ENCODE measurements at places on chromosomes 2 and 18.
A peak's percentile ranks its signal among the peaks of the same experiment; 100 is the strongest.

DNA sequence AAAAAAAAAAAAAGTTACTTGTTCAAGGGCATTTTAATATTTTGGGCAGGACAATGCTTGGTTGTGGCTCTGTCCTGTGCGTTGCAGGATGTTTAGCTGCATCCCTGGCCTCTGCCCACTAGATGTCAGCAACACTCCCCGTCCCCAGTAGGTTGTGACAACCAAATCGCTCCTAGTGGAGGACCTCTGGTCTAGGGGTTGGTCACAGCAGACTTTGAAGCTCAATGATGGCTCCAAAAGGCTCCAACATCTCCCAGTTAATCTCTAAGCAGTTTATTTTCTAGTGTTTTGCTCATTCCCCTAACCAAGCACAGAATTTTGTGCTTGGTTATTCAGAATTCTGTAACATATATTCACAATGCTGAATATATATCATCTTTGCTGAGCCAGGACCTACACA, 67.0 kb downstream of the CHRNA1 start:
- peak; percentile 76 for DNase-seq

- DNase-seq, result no peak
Observed at GRCh38 chr2:44295633-44296359, 20.5 kb downstream of the SLC3A1 start.

DNA sequence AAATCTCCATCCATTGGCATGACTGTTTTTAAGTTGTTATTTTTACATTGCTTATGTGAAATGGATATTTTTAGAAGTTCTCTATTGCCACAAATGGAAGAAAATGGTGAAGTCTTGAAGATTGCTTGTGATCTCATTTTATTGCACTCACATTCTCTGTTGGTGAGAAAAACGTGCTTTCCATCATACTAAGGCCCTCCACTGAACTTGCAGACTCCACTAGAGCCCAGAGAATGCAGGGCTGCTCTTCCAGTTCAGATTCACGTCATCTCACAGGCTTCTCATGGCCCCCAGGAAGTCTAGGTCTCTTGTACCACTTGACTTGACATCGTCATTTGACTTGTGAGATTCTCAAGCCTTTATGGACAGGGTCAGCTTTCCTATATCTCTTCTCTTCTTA, 254.8 kb upstream of the COPS8 start:
- no peak for DNase-seq

- DNase-seq, result no peak
Observed at GRCh38 chr2:150630587-150631235, 143.2 kb upstream of the RND3 start.

DNA sequence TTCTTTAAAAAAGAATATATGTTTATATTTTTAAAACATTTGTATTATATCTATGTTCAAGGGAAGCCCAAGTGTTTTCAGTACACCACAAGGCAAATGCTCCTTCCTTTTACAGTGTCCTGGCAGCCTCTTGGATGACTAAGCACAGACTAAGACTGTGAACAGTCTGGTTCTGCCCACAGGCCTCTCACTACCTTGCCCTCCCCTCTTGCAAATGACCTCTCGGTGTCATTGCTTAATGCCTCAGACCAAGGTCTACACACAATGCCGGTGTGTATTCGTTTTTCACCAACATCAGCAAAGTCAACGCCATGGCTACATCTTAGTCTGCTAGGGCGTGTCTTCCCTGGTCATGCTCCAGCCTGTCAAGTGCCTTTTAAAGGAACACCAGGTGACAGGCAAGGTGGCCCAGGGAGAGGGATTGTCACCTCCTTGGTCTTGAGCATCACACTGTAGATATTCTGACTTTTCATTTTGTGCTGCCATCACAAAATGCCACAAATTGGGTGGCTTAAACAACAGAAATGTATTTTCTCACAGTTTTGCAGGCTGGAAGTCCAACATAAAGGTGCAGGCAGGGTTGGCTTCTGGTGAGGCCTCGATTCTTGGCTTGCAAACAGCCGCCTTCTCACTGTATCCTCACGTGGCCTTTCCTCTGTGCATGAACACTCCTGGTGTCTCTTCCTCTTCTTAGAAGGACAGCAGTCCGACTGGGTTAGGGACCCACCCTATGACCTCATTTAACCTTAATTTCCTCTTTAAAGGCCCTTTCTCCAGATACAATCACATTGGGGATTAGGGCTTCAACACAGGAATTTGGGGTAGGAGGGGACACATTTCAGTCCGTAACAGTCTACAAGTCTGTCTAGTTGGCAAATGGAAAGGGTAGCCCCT, 266.5 kb downstream of the KLHL29 start:
- no peak for DNase-seq

- DNase-seq, result no peak
Observed at GRCh38 chr2:79580175-79580574, 67.3 kb downstream of the CTNNA2 start.

- DNase-seq, result peak; percentile 78
Observed at GRCh38 chr2:71801969-71802368, 345.7 kb downstream of the CYP26B1 start.

DNA sequence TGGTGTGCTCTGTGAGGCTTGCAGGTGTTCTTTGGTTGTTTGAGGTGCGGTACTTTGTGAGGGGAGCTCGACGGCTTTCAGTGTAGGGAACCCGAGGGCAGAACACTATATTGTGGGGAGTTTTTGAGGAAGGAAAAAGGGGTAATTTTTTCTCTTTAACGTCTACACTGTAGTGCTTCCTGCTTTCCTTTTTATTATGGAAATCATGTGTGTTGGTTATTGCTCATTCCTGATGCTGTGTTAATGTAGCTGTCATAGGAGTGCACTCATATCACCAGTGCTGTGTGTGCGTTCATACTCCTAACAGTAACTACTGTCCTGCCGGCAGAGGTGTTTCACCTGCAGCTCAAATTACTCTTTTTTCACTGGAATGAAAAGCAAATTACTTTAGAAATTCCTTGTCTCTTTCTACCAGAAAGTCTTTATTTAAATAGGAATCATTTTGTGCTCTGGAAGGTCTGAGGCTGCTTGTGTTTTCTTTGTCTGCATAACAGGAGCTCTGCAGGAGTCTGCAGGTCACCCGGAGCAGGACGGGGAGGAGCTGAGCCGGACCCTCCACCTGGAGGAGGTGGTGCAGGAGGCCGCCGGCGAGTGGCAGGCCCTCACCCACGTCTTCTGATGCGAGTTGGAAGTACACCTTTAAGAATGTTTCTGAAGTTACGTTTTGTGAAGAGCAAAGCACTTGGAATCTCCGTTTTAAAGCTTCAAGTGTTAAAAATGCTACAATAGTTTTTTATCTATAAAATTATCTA, 145.5 kb downstream of the ZNF236 start:
- no peak for DNase-seq

- DNase-seq, result no peak
Observed at GRCh38 chr2:119649364-119649917, 29.6 kb upstream of the TMEM177 start.

DNA sequence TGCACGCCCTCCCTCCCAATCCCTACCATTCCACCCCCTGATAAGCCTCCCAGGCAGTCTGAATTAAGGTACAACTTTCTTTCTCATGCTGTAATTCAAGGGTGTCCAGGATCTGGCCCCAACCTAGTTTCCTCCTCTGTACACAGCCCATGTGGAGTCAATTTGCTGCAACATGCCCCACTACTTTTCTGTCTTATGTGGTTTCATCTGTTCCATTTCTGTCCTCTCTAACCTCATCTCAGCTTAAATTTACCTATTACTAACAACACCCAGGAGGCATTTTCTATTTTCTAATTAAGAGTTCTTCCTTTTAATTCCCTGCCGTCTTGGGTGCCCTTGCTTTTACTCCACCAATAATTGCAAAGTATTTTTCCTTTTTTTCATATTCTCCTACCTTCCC, 10.0 kb downstream of the PPP4R1 start:
- DNase-seq, result no peak

DNA sequence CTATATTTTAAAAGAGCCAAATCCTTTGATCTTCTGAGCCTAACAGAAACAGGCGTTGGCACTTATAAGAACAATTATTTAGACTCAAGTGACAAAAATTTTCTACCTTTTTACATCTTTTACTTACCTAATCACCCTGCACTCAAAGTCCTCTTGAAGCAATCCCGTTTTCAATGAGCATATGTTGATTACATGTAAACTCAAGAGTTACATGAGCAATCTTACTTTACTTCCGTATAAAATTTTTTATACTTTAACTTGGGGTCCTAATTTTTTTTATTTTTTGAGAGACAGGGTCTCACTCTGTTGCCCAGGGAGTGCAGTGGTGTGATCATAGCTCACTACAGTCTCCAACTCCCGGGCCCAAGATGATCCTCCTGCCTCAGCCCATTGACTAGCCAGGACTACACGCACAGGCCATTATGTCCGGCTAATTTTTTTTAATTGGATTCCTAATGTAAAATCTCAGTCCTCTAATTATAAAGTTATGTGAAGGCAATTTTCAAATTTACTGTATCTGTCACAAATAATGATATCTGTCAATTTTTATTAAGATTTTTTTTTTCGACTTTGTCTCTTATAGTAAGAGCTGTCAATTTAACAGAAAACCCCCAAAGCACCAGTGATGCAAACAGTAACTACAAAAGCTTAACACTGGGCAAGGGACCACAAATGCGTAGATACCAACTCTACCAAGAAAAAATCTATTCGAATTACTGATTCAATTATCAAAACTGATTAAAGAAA, 19.1 kb upstream of the STPG4 start:
- no peak for DNase-seq

GRCh38 chr2:74834792-74835755, 1.1 kb downstream of the HK2 start:
- peak; percentile 59 for DNase-seq
